Panc1 (cell line): ENCODE measurements at places on chromosomes 11 and 22. TPM values are rescaled to one million over a fixed set of nuclear protein-coding genes. Genes with fewer than 3 reads are reported as not detected.

DNA sequence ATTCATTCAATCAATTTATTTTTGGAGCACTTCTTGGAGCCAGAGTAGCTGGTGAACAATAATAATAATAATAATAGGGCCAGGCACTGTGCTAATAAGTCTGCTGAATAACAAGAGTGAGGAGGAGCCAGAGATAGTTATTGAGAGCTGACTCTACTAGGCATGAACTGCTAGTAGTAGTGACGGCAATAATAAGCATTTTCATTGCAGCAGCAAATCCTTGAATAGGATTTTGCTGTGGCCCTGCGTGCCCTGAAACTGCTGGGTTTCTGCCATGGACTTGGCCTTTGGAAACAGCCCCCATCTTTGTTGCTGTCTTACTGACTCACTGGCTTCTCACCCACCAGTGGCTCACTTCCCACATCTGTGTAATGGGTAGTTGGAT lies 545.9 kb downstream of the MIAT start:
- no peak for DNase-seq

- DNase-seq, result no peak
Observed at GRCh38 chr22:20963201-20964052, 3.6 kb upstream of the AIFM3 start.

DNA sequence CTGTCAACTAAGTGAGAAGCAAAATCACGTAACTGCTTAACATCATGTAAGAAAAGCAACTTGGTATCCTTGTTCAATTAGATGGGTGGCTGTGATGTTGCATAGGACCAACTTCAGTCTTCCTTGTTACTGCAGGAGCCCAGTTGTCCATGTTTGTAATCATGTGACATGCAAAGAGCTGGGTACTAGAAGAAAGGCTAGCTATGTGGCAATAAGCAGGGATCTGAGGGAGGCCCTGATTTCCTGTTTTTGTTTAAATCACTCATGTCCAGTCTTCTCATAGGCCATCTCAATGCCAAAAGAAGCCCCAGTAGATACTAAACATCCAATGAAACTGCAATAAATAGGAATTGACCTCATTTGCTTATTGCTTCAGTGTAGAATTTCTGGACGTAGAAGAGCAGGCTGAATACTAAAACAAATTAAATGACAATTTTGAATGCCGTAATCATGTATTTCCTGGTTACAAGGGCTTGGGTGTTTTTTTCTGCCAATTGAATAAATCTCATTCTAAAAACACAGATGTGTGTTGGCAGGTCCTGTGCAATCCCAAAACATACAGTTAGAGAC lies 140.8 kb upstream of the ARHGAP20 start:
- DNase-seq, result no peak

- no peak for DNase-seq
Observed at GRCh38 chr11:3091081-3091845, 34.0 kb upstream of the CARS1 start.

The FOSL1 gene
- 186 TPM for total RNA-seq

DNA sequence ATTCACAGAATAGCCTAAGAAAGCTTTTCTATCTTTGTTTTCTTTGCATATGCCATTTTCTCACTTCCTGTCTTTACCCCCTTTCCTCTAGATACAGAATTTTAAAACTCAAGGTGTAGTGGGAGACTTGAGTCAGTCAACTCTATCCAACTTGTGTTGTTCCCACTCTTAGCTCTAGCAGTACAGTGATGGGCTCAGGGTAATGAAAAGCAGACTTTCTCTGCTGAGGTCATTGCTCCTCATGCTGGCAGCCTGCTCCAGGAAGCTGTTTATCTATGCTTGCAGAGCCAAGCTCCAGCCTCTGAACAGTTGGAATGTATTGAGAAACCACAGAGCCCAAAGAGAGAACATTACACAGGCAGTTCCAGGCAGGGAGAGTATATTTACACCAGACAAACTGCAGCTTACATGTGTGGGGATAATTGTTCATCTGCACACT lies 68.1 kb downstream of the CSTPP1 start:
- no peak for DNase-seq

The CPT1B gene
- total RNA-seq, result 18.4 TPM

DNA sequence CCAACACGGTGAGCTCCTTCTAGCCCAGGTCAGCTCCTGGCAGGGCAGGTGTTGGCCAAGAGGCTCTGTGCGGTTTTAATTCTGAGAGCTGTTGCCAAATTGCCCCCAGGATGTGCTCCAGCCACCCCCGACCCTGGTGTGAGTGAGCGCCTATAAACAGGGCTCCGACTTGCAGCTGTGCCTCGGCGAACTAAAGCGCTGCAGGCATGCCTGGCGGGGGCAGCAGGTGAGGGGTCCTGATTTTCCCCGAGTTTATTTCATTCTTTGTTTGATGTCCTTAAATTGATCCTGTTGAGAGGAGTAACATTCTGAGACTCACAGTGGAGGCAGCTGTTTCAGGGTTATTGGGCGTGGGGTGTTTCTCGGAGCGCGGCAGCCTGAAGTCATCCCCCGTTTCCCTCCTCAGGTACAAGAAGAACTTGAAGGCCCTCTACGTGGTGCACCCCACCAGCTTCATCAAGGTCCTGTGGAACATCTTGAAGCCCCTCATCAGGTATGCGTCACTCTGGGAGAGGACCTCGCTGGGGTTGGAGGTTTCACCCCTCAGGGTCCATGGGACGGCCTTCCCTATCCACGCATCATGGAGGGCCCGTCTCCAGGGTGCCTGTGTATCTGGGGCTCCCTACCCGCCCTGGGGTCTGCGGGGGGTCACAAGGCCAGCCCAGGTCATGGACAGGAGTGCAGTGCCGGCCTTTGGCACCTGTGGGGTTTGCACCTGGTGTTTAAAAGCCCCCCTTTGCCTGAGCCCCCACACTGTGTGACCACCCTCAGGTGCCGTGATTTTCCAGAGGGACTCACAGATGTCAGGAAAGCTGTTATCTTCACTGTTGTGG lies 62.1 kb downstream of the ARHGAP8 start:
- no peak for DNase-seq
